Type B pancreatic cell (in vitro differentiated cells): ENCODE measurements at places on chromosomes 13 and 19.

- DNase-seq, result no peak
These were observed 14.6 kb downstream of the PROSER1 start for GRCh38 chr13:39023316-39023715.

DNA sequence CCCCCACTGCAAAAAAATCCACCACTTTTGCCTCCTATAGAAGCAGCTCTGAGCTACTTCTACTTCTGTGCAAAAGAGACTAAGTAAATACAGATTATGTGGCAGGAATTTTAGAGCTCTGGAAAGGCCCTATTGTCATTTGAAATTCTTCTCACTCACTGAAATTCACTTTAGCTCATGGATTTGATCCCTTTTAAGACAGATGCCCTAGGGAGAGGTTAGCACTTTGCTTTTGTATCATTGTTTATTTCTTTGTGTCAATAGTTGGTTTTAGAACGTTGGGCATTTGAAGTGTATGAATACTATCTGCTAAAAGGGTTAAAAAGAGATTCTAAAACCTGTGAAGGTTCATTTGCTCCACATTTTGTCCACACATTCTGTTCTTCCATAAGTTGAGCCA, 528.7 kb downstream of the GPC6 start:
- no peak for DNase-seq

GRCh38 chr13:44523146-44524015, 52.7 kb downstream of the TSC22D1 start:
- DNase-seq, result no peak

- DNase-seq, result no peak
These were observed 23.8 kb upstream of the CBY2 start for GRCh38 chr13:45678282-45678681.

- DNase-seq, result no peak
These were observed 222.4 kb downstream of the NBEA start for GRCh38 chr13:35164324-35164932.

GRCh38 chr13:28735481-28736029, 16.8 kb upstream of the SLC46A3 start:
- DNase-seq, result no peak

GRCh38 chr19:55256562-55257460, 2.0 kb downstream of the PPP6R1 start:
- no peak for DNase-seq

- no peak for DNase-seq
These were observed 385.8 kb downstream of the DLEU7 start for GRCh38 chr13:50457415-50458393.

- DNase-seq, result no peak
These were observed 55.4 kb downstream of the CHST8 start for GRCh38 chr19:33676999-33677665.
